Stimulated activated CD4-positive, alpha-beta T cell treated with anti-CD3 and anti-CD28 coated beads, Interleukin-1b, Interleukin-23, amount 100 ng/mL, for 4 hours (primary cell): ENCODE measurements at places on chromosomes 7 and 10.
A peak's percentile ranks its signal among the peaks of the same experiment; 100 is the strongest.

- DNase-seq, result no peak
Observed at GRCh38 chr10:93143281-93143680, 69.6 kb downstream of the CYP26A1 start.

- no peak for DNase-seq
Observed at GRCh38 chr10:5071411-5072198, 22.6 kb upstream of the AKR1C3 start.

DNA sequence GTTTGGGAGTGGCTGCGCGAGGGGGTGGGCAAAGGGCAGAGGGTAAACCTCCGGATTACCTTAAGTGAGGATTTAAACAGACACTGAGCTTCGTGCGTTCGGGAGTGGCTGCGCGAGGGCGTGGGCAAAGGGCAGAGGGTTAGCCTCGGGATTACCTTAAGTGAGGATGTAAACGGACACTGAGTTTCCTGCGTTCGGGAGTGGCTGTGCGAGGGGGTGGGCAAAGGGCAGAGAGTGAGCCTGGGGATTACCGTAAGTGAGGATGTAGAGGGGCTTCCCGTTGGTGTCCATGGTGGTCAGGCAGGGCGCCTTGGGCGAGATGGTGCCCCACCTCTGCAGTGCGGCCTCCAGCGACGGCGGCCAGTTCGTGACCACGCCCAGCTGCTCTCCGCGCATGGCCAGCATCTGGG is 275.8 kb downstream of the DIP2C start:
- DNase-seq, result no peak

GRCh38 chr10:115854740-115855435 is 418.1 kb downstream of the GFRA1 start:
- no peak for DNase-seq

DNA sequence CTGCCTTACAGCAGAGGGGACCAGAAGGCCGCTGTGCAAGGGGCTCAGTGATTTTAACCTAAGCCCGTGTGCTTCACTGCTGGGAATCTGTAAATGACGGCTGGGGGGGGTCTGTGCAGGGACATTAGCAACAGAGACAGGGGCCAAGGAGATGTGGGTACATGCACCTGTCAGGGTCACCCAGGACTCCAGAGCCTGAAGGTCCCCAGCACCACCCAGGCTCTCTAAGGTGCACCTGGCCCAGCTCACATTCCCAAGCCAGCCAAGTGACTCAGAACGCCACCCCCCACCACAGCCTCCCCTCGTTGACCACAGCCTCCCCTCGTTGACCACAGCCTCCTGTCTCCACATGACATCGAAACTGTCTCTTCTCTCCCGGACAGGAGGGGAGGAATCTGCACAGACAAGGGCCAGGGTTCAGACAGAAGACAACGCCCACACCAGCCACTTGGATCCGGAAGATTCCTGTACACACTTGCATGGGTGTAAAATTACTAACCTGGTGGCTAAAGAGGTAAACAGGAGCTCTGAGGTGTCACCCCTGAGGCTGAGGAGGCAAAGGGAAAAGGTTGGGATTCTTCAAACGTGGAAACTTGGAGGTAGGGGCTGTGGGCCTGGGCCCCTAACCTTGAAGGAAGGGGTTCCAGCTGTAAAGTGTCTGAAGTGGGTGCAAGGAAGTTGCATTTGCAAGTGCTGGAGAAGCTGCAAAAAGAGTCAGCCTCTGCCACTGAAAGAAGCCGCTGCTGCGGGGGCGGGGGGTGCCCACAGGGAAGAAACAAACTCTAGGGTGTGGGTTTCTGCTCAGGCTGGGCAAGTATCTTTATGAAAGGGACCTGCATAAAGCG is 27.0 kb downstream of the CALML3 start:
- DNase-seq, result peak; percentile 67

- DNase-seq, result no peak
Observed at GRCh38 chr10:9024210-9024609, 969.7 kb downstream of the GATA3 start.

- DNase-seq, result no peak
Observed at GRCh38 chr10:25758041-25758457, 176.0 kb upstream of the MYO3A start.

- no peak for DNase-seq
Observed at GRCh38 chr10:30877111-30877510, 154.6 kb downstream of the ZNF438 start.
